ENCODE measurements at places on chromosomes 7 and 10.

DNA sequence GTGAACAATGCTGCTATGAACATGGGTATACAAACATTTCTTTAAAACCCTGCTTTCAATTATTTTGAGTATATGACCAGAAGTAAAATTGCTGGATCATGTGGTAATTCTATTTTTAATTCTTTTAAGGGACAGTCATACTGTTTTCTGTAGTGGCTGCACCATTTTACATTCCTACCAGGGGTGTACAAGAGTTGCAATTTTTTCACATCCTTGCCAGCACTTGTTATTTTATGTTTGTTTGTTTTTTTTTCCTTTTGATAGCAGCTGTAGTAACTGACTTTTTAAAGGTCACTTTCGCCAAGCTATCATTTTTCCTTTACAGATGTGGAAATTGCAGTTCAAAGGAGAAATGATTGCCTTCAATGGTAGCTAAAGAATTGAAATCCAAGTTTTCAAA, 99.5 kb downstream of the GPR85 start:
- no peak for DNase-seq

- DNase-seq, result peak; percentile 67
These were observed 9.6 kb downstream of the CCL26 start for GRCh38 chr7:75762350-75762917.

DNA sequence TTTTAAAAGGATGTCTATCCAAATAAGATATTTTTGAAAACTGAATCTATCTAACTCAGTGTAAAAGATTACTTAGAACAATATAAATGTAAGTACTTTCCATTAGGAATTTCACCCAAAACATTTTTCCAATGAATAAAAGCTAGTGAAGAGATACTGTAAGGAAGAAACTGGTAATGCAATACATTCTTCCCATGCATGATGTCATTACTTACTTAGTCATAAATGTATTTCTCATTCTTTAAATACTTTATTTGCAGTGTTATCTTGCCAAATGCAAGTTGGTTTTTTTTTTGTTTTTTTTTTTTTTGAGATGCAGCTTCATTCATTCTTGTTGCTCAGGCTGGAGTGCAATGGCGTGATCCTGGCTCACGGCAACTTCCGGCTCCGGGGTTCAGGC, 265.6 kb downstream of the PHF14 start:
- no peak for DNase-seq

DNA sequence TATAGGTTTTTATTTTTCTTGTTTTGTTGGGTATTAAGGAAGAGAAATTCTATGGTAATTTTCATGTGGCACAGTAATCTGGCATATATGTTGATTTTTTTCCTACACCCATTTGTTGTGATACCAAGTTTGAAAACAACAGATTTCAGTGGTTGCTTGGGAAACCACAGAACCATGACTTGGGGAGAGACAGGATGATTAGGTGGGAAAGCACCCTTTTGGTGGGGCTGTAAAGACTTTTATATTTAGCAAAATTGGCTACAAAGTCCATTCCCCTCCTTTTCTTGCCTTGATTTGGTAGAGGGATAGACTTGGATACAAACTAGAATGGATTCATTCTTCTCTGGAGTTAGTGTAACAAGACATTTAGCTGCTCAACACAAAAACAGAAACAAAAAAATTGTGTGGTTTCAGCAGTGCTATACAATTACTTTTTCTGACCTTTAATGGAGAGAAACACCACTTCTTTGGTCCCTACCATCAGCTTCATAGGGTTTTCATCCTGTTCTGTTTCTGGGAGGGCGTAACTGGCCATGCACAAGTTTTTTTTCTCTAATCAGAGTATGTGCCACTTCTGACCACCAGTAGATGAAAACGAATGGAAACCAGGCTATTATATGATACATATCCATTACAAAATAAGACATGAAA, 52.7 kb downstream of the FIGNL1 start:
- DNase-seq, result no peak

- no peak for DNase-seq
These were observed 277.0 kb downstream of the MALRD1 start for GRCh38 chr10:19325581-19325980.

DNA sequence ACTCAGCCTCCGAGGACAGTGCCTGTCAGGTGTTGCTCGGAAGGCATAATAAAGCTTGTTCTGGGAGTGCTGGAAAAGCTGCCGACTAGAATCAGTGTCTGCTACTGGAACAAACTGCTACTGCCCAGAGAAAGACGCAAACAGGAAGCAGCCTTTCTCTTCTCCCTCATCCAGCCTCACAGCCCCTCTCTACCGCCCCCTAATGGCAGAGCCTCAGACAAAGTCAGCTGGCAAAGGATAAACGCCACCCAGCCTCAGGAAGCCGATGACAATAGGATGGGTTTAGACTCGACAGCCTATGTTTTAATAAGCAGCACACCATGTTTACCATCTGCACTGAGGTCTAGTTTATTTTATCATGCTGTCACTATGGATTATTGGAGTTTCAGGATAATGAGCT, 169.5 kb upstream of the LYZL1 start:
- DNase-seq, result no peak

- no peak for DNase-seq
These were observed 121.6 kb upstream of the SEMA3C start for GRCh38 chr7:81040496-81040895.

- no peak for DNase-seq
These were observed 56.5 kb downstream of the FIGNL1 start for GRCh38 chr7:50393547-50394252.

- no peak for DNase-seq
These were observed 13.9 kb downstream of the VCL start for GRCh38 chr10:74011770-74012169.

All from bone marrow (tissue), 2 donors.